ENCODE measurements at places on chromosomes 4 and X.

DNA sequence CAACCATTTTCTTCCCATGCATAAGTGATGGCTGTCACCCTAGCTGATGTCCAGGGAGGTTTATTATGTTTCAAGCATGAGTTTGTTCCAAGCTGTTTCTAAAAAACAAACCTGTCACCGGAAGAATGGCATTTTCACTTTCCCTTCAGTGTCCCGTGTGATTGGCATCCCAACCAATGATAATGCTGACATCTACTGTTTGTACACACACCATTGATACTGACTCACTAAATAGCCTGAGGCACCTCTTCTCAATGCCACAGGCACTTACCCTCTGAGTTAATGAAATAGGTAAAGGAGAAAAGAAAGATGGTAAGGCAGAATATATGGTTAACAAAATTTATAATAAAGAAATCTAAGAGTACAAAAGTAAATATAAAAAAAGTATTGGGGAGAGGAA is 23.1 kb upstream of the VCX2 start:
- no peak for DNase-seq

DNA sequence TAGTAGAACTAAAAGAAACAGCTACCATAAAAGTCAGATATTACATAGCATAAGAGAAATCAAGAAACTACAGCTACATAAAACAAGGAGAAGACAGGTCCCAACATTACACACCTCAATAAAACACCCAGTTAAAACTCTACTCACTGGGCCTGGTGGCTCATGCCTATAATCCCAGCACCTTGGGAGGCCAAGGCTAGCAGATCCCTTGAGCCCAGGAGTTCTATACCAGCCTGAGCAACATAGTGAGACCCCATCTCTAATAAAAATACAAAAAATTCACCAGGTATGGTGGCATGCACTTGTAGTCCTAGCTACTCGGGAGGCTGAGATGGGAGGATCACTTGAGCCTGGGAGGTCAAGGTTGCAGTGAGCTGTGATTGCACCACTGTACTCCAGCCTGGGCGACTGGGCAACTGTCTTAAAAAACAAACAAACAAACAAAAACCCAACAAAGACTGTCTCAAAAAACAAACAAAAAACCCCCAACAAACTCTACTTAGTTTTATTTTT is 15.2 kb upstream of the TXLNG start:
- DNase-seq: no peak

DNA sequence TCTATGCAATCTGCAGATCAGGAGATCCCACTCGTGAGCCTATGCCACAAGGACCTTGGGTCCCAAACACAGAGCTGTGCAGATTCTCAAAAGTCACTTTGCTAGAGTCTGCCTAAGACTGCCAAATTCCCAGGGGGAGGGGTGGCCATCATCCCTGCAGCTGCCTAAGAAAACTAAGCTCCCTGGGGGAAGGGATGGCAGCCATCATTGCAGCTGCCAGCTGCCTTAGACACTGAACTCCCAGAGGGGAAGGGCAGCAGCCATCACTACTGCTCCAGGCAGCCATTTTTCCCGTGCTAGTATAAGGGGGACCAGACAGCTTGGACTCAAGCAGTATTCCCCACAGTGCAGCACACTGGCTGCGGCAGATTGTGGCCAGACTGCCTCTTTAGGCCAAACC is 156.9 kb downstream of the NKX6-1 start:
- no peak for DNase-seq

- DNase-seq: no peak
Observed at GRCh38 chr4:120730777-120731320, 191.7 kb downstream of the PRDM5 start.

DNA sequence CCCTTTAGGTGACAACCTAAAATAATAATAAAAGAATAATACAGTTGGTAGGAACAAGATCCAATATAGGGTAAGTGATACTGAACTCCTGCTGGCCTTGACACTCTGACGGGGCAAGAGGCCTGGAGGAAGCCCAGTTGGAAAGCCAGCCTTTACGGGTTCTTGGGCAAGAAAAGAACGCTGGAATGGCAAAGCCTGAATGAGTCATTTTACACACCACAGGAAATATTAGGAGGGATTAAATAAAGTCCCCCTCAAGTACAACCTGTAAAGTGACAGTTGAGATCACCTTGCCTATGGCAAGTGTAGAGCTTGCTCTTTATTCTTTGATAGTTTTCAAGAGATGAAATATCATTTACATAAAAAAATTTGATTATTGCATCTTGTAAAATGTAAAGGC is 244.5 kb upstream of the TLL1 start:
- no peak for DNase-seq

GRCh38 chr4:10606483-10607155 is 77.9 kb downstream of the CLNK start:
- no peak for DNase-seq
